ENCODE measurements at places on chromosomes 16 and 17.
A peak's percentile ranks its signal among the peaks of the same experiment; 100 is the strongest.

DNA sequence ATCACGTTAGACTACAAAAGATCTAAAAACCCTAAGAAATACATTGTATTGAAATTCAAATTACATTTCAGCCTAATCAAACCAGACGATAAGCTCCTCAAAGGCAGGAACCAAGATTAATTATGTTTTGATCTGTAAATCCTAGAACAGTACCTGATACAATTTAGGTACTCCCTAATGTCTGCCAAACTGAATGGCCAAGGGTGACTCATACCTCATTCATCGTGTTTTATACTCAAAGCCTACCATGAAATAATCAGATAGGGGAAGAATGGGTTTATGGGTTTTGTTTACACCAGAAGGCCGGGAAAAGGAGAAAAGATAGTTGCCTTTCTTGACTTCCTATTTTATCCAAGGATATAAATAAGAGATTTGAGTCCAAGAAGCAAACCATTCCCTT lies 19.3 kb downstream of the MMD start:
- no peaks in the 10 kb centered on the region for H3K27me3 ChIP-seq
- H3K27ac ChIP-seq: no peak overlapping the region
- H3K4me3 ChIP-seq: no peak overlapping the region
- DNase-seq: no peak
- H3K4me1 ChIP-seq: no peaks in the 10 kb centered on the region
- peaks cover 29% of the 10 kb centered on the region for H3K36me3 ChIP-seq

DNA sequence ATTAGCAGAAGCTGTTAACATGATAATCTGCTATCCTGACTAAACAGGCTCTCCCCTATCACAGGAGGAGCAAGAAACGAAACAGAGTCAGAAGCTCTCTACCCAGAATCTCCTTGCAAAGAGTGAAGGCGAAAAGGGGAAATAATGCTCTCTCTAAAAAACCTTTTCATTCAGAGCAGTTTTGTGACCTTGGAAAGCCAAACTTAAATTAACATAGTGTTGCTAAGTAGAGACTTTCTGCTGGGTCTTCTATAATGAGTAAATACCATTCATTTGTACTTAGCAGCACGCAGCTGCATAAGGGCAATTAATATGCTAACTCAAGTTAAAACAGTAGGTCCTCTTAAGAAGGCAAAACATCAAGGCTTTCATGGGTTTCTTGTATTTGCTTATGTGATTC lies 101.7 kb upstream of the GPR139 start:
- peaks cover 48% of the 10 kb centered on the region for H3K27me3 ChIP-seq
- no peak overlapping the region for H3K27ac ChIP-seq
- no peaks in the 10 kb centered on the region for H3K4me1 ChIP-seq

DNA sequence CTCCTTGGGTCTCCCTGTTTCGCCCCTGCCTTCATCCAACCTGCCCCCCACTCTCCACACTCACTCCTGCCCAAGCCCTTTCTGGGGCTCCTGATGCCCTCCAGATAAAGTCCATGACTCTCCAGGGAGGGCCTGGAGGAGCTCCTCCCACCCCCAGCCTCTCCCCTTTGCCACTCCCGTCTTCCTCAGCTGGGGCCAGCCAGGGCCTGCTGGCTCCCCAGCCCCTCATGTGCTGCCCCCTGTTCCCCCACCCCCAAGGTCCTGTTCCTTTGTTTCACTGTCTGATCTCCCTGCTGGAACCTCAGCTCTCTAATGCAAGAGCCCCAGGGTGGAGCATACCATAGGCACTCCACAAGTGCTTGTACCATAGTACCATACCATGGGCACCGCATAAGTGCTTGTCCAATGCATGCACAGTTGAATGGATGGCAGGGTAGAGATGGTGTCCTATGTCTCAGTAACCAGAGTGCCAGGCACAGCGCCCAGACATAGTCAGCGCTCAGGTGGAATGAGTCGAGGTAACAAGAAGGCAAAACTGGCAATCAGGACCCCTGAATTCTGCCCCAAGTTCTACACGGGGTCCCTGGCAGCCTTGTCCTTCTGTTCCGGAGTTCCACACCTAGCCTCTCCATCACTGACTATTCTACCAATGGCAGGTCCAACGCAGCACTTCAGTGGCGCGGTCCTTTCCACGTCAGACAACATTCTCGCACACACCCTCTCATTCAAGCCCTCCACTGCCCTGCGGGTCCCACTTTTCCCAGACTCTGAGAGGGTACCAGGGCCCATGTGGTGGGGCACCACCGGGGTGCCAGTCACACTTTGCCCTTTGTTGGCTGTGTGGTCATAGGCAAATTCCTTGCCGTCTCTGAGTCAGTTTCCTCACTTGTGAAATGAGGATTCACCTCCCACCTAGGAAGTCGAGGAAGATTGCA lies 1.4 kb downstream of the PLCD3 start:
- H3K27ac ChIP-seq: peak overlapping the region; percentile 35
- H3K36me3 ChIP-seq: no peaks in the 10 kb centered on the region
- H3K4me1 ChIP-seq: peaks cover 16% of the 10 kb centered on the region

GRCh38 chr16:88691129-88691813 lies 5.0 kb upstream of the SNAI3 start:
- DNase-seq: no peak
- H3K4me1 ChIP-seq: no peaks in the 10 kb centered on the region
- no peaks in the 10 kb centered on the region for H3K36me3 ChIP-seq
- peaks cover 43% of the 10 kb centered on the region for H3K27me3 ChIP-seq
- H3K4me3 ChIP-seq: no peak overlapping the region
- no peak overlapping the region for H3K27ac ChIP-seq

GRCh38 chr17:77999413-78000173 lies 41.1 kb downstream of the TNRC6C start:
- H3K4me3 ChIP-seq: no peak overlapping the region
- H3K27ac ChIP-seq: no peak overlapping the region
- no peak for DNase-seq
- H3K4me1 ChIP-seq: peaks cover 14% of the 10 kb centered on the region

Measured in neural crest cell (in vitro differentiated cells).